ENCODE measurements at places on chromosomes 4 and X.

DNA sequence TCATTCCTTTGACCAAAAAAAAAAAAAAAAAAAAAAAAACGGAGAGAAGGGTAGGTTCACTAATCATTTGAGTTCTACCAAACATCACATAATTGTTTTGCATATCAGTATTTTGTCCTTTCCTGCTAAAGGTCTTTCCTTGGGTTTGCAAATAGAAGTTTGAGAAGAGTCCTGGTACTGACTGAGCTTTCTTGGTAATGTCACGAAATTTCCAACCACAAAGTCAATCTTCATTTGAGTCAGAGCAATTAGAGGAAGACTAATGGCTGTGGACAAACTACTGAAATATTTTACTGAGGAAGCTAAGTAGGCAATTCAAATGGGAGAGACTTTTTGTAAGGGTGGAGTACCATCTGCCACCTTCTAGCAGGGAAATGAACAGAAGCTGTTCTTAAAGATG, 21.7 kb upstream of the CD40LG start:
- no peak for DNase-seq

DNA sequence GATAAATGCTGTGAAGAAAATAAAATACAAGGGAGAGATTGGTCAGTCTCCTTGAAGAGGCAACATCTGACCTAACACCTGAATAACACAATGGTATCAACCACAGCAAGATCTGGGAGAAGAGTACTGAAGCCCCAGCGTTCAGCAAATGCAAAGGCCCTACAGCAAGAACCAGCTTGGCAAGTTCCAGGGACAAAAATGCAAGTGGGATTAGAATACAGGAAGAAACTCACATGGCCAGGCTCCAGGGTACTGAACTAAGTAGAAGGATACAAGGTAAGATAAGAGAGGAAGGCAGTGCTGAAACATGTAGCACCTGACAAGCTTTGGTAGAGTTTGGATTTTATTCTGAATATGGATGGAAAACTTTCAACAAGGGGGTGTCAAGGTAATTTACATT, 3.6 kb downstream of the SMIM14 start:
- DNase-seq, result no peak

DNA sequence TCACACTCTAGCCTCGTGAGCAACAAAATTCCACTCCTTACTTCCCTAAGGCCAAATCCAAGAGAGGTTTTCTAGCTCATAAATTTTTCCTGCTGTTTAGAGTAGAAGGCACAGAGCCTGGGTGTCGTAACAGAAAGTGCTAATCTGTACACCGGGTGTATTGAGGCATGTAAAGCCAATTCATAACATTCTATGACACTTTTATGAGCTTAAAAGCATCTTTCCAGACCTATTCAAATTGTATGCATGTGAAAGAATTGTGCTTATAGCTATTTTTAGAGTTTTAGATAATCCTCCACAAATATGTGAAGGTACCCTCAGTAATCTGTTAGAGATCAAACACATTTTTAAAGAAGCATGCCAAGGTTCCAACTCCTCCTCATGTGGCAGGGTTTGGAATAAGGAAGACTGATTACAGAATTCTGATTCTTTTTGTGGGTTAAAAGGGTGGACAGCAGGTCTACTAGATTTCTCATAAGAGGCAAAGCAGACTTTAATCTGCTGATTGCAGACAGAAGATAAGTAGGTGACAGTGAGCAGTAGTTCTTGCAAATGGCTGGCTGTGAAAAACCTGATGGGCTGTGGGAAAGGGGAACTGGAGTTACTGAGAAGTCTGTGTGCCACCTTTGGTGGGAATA, 25.5 kb upstream of the LRCH2 start:
- no peak for DNase-seq

DNA sequence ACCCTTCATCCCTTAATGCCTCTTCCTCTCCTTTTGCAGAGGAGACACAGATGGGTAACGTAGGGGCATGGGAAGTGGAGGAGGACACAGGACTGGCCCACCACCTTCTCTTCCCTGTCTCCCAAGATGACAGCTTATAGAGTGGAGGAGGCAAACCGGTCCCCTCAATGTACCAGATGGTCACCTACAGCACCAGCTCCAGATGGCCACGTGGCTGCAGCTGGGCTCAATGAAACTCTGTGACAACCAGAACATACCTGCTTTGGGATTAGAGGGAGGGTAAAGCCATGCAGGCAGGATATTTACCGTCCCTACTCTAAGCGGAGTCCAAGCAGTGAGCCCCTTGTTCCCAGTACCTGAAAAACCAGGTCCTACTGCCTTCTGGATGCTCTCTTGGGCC, 7.5 kb upstream of the KLHL15 start:
- no peak for DNase-seq

DNA sequence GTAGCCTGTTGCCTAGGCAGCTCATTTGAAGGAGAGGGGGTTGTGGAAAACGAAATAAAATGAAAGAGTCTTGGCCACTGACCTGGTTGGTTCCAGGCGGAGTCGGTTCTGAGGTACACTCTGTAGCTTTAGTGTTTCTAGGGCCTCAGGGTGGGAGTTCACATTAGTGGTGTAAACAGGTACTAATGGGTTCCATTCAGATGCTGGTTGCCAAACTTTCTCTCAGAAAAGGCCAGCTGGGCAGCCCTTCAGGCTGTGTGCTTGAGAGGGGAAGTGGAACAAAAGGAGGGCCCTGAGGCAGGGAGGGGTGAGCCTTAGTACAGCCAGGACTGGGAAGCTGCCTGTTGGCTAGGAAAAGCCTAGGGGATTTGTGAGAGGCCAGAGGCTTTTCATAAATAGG, 24.8 kb downstream of the NHSL2 start:
- DNase-seq, result no peak

GRCh38 chr4:44740201-44740600, 13.8 kb upstream of the GNPDA2 start:
- DNase-seq, result no peak

- DNase-seq, result no peak
Measured at GRCh38 chrX:36383495-36383894, 464.0 kb downstream of the CFAP47 start.

DNA sequence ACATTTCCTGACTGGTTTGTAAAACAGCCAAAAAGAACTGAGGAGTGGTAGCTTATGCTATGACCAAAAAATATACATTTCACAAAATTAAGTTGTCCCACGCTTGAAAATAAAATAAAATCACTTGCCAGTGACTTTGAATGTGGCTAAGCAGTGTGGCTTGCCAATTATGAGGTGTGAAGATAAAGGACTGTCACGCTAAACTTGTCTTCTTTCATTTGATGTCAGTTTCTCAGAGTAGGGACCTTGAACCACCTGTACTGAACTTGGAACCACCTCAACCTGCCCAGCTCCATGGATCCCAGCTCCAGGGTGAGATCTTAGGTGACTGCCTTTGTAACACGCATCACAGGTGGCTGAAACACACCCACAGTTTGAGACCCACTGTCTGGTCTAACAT, 113.7 kb upstream of the TBL1X start:
- no peak for DNase-seq
